ENCODE measurements at places on chromosomes 7 and 10.
A peak's percentile ranks its signal among the peaks of the same experiment; 100 is the strongest.

GRCh38 chr7:116194115-116194514, 16.2 kb upstream of the TES start:
- no peak for DNase-seq

DNA sequence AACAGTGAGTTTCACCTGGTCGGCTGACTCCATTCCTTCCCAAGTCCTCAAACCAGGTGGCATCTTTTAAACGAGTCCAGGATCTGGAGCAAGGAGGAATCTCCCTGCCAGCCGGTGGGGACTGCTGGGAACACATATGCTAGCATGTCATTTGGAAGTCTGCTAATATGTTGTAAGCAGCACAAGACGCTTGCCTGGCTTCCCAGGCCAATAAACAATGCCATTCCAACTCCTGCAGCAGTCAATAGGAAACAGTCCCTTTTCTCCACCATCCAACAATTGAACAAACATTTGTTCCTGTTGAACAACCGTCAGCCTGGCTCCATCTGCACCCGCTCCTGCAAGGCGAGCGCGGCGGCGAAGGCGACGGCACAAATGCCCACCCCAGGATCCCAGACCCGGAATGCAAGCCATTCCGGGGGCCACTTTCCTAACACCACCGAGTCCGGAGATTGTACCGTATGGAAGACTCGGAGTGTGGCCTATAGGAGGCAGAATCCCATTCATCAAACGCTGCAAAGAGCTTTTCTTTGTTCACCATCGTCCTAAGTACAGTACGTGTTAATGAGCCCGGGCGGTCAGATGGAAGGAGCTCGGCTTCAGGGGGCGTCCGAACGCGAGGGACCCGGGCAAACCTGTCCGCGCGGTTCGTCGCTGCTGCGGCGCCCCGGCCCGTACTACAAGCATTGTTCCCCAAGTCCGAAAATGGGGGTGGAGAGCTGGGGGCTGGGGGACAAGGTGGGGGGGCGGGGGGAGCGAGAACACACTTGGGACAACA, 1.6 kb downstream of the FAM53B start:
- DNase-seq = no peak

- no peak for DNase-seq
These were observed 9.5 kb downstream of the LMOD2 start for GRCh38 chr7:123665157-123665556.

DNA sequence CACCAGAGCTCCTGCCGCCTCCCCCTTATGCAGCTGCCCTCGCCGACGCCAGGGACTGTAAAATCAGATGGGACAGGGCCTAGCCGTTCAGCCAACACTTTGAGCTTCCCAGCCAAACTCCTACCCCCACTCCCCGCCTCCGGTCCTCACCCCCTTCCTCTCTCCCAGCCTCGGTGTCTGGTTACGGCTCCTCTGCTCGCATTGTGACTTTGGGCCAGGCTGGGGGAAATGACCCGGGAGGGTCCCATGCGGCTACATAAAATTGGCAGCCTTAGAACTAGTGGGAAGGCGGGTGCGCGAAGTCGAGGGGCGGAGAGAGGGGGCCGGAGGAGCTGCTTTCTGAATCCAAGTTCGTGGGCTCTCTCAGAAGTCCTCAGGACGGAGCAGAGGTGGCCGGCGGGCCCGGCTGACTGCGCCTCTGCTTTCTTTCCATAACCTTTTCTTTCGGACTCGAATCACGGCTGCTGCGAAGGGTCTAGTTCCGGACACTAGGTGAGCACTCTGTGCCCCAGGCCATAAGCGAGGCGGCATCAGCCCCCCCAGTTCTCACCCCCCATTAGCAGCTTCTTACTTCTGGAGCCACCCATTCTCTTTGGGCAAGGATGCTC, at the start of gene KAZALD1:
TSS of gene KAZALD1 (plus strand) at position 366 of the 608 bp plus-strand sequence. CDS start 604 bp downstream, outside the sequence.
- DNase-seq = no peak

DNA sequence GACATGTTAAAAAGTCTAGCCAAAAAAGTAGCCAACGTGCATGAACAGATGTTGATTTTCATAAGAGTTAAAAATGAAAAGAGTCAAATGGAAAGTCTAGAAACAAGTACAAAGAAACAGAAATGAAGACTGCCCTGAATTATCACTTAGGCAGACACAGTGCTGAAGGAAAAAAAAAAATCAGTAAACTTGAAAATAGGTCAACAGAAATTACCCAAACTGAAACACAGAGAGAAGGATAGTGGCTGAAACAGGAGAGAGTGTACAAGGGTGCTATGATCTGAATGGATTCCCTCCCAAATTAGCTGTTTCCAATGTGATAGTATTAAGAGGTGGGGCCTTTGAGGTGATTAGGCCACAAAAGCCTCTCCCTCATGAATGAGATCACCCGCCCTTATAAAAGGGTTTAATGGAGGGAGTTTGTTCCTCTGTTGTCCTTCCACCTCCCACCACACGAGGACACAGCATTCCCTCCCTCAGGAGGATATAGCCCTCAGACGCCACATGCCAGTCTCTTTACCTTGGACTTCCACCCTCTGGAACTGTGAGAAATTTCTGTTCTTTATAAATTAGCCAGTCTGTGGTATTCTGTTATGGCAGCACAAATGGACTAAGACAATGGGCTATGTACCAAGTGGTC, 249.7 kb downstream of the AHR start:
- no peak for DNase-seq

- DNase-seq = no peak
These were observed 83.2 kb downstream of the USP6NL start for GRCh38 chr10:11528286-11528685.

- no peak for DNase-seq
These were observed 1.5 kb downstream of the INA start for GRCh38 chr10:103278537-103278823.

- no peak for DNase-seq
These were observed 109.2 kb upstream of the KDM7A start for GRCh38 chr7:140285938-140286337.

DNA sequence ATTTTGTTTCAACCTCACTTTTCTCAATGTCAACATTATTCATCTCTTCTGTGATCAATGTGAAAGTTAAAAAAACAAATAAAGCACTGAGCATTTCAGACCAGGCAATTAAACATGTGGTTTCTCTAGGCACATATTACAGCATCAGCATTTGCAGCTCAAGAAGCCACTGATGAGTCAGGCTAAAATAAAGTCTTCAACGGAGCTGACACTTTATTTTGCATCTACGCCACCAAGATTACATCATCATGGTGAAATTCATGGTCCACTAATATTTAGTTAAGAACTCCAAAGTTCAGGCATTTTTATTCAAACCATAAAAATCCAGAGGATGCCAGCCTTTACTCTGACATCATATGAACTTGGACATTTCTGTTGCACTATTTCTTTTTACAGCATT, 33.0 kb downstream of the MAGI2 start:
- DNase-seq = no peak

DNA sequence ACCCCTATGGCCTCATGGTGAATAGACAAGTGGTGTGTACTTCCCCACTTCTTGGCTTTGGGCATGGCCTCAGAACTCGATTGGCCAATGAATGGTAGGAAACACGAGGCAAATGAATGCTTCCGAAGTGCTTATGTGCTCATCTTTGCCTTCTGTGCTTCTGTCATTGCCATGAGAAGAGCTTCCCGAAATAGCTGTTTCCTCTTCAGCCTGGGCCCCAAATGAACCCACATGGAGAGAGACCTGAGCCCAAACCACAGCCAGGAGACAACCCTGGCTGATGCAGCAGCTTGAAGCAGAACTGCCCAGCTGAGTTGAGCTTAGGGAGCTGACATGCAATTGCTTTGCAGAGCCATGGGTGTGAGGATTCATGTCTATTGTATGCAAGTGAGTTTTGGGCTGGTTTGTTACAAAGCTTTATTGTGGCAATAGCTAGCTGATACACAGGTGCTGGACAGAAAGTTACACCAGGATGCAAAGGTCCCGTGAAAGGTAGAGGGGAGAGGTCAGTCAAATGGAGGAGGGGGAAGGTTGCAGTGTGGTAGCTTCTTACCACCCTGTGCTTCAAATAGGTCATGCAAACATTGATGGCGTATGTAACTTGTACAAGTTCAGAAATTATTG, 328.2 kb downstream of the PLXNA4 start:
- DNase-seq = no peak

GRCh38 chr7:30917216-30917893, 5.7 kb downstream of the AQP1 start:
- DNase-seq = no peak

- DNase-seq = no peak
These were observed 1.1 kb downstream of the JMJD1C start for GRCh38 chr10:63464402-63465292.

- DNase-seq = no peak
These were observed 90.8 kb downstream of the PRLHR start for GRCh38 chr10:118504467-118505205.

- DNase-seq = peak; percentile 46
These were observed 17.1 kb upstream of the AMZ1 start for GRCh38 chr7:2670720-2671391.

DNA sequence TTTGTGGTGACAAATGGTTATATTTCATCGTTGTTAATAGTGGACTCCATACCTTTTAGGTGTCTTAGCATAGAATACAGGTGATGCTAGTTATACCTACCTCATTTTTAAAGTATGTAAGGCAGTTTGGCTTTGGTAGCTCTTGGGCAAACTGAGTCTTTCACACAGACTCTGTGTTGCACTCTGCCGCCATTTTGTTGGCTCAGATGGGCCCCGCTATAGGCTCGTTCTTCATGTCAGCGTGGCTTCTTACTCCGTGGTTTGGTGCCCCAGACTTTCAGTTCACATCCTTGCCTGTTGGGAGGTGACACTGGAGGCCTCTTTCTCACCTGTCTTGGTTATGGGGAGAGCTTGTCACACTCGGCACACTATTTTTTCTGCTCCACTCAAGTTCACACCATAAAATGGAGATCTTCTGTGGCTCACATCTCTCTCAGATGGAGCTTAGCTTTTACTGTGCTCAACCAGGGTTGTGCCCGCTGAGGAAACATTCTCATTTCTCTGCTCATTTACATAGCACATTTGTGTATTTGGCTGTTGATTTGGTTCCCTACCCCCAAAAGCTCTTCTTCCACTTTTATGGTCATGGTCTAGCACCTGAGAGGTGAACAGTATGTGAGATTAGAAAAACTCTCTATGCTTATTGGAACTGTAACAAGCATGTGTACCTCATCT, 178.5 kb downstream of the ARID5B start:
- DNase-seq = no peak

GRCh38 chr7:134324107-134324506, 7.4 kb upstream of the SLC35B4 start:
- no peak for DNase-seq

- DNase-seq = no peak
These were observed 268.1 kb downstream of the HPSE2 start for GRCh38 chr10:98967601-98968000.

GRCh38 chr10:57294698-57295097, 933.6 kb upstream of the ZWINT start:
- no peak for DNase-seq

DNA sequence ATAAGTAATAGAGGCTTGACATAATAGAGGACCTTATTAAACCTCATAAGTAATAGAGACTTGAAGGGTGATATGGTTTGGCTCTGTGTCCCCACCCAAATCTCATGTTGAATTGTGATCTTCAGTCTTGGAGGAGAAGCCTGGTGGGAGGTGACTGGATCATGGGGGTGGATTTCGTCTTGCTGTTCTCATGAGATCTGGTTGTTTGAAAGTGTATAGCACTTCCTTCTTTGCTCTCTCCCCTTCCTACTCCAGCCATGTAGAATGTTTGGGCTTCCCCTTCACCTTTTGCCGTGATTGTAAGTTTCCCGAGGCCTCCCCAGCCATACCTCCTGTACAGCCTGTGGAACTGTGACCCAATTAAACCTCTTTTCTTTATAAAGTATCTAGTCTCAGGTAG, 8.6 kb downstream of the KIFBP start:
- DNase-seq = no peak

DNA sequence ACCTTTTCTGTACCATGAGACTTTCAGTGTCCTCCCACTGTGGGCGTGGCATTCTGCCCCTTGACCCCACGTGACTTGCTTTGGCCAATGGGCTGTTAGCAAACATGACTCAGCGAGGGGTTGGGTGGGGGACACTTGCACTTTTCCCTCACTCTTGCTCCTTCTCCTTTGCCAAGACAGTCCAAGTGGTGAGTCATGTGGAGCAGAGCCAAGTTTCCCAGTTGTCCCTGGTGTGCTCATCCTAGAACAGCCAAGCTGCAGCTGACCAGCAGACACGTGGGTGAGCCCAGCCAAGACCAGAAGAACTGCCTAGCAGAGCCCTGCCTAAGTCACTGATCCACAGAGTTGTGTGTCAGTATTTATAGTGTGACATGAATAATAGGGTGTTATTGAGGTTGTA, 82.8 kb upstream of the CPXM2 start:
- DNase-seq = no peak

DNA sequence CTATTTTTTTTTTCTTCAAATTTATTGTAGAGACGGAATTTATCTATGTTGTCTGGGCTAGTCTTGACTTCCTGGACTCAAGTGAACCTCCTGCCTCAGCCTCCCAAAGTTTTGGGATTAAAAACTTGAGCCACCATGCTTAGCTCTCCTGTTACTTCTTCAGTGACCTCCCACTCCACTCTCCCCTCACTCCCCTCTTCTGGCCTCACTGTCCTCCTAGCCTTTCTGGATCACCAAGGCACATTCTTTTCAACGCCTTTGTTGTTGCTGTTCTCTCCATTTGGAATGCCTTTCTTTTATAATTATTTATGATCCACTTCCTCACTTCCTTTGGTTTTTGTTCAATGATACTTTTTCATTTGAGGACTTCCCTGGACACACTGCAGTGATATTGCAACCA, 17.9 kb downstream of the PTPRZ1 start:
- no peak for DNase-seq

DNA sequence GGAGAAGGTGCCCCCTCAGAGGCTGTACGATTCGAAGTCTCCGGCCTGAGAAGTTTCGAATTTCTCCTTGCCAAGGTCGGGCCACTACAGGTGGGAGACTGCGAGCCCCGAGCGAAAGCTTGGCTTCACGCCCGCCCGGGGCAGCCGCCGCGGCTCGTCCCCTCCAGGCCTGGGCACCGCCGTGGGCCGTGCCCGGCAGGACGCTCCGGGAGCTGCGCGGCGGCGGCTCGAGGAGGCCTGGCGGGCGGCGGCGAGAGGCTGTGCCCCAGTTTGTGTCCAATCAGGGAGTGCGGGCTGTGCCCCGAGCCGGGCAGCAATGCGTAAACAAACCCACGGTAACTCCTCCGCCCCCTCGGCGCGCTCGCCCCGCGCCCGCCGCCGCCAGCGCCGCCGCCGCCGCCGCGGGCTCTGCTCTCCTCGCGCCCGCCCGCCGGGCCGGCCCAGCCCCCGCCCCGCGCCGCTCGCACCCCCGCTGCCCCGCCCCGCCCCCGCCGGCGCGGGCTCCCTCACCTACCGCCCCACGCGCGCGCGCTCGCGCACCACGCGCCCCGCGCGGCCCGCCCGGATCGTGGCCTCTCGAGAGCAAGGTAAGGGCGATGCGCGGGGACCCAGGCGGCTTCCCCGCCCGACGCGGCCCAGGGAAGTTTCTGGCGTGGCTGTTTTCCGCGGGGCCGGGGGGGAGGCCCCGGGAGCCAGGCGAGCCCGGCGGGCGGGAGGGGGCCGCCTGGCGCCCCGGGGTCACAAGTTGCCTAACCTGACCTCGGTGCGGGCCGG, 57.8 kb upstream of the PCGF5 start:
- peak; percentile 80 for DNase-seq

GRCh38 chr10:122449153-122449552, 5.3 kb upstream of the ARMS2 start:
- no peak for DNase-seq
